Activated CD8-positive, alpha-beta memory T cell treated with anti-CD3 and anti-CD28 coated beads, Interleukin-2, amount 50 U/mL, for 4 hours (primary cell): ENCODE measurements at places on chromosomes 13 and 19.

- DNase-seq = no peak
Measured at GRCh38 chr19:44986389-44986788, 14.9 kb upstream of the RELB start.

- peak; percentile 61 for DNase-seq
Measured at GRCh38 chr19:45645631-45646344, 6.6 kb upstream of the EML2 start.

GRCh38 chr19:30167206-30167868, 204.8 kb upstream of the ZNF536 start:
- DNase-seq = no peak

DNA sequence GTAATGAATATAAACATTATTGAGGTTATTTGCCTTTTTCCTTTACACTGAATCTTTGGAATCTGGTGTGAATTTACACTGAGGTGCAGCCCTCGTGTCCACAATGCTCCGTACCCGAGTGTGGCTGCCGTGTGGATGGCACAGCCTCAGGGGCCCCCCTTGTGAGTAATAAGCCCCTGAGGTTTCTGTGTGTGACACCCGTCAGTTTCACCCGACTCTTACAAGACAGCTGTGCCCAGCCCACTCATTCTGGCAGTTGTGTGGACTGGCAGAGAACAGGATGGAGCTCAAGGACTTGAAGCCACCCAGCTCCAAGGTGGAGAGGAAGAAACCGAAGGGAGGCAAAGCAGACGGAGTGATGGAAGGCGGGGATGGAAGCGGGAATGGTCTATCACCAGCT, 7.8 kb downstream of the PROZ start:
- DNase-seq = no peak

DNA sequence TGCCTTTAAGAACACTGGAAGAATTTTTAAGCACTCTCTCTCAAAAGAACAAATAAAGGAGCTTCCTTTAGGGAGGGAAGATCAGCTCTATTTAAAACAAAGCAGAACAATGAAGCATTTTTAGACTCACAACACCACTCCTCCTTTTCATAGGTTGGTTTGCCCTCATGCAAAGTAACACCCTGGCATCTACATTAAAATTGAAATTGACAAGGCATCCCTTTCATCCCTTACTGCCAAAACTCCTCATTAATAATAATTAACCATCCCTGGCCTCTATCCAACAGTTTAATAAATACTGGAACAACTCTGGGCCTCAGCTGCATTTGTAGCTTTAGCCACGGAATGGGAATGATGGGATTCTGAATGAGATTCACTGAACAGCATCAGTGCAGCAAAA, 929.1 kb downstream of the PCDH9 start:
- DNase-seq = no peak

DNA sequence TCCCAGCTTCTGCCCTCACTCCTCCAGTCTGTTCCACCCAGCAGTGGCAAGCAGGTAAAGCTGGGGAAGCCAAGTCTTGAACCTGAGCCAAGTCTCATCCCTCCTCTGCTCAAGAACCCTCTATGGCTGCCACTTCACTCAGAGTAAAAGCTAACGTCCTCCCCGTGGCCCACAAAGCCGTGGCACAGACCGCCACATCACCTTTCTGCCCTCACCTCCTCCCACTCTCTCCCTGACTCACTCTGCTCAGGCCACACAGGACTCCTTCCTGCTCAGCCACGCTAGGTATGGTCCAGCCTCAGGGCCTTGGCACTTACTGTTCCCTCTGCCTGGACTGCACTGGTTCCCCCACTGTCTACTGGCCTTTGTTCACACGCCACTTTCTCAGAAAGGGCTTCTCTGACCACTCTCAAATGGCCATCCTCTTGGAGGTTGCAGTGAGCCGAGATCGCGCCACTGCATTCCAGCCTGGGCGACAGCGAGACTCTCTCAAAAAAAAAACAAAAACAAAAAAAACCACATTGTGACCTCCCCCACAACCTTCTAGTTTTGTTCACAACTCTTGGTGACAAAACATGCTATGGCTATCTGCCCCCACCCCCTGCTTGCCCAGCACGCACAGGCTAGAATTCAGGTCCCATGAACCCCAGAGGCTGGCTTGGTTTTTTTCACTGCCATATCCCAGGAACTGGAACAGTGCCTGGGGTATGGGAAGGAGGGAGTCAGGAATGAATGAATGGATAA, 15.8 kb downstream of the NDUFB7 start:
- no peak for DNase-seq

DNA sequence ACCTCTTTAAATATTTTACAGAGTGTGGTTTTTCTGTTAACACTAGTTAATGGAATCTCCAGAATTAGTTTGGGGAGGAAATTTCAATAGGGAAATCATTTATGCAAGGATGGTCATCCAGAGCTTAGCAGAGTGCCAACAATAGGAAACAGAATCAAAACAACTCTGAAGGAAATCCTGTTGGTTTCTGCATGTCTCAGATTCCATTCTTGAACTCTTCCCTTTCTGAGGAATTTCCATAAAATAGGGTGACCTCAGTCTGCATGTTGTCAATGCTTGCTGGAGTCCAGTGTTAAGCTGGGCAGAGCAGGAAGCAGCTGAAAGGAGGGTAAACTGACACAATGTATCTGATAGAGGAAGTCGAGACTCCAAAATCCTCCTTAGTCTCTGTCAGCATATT, 16.9 kb downstream of the CBY2 start:
- no peak for DNase-seq

DNA sequence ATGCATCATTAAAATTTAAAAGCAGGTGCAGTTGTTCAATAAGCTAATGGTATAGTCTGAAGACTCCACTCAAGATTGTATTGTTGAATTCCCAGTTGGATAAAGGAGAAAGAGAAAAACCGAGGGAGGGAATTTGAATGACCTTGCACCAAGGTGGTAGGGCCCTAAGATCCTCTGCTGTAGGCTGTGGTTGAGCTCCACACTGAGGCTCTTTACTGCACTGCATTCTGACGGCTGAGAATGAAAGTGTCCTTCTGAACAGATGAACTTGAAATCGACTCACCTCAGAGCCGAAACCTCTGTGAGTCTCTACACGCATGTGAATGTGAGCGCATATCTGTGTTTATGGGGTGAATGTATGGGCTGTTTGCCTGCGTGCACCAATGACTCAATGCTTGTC, 388.9 kb upstream of the DACH1 start:
- no peak for DNase-seq

GRCh38 chr19:50686310-50687032, 33.1 kb downstream of the SHANK1 start:
- DNase-seq = no peak

DNA sequence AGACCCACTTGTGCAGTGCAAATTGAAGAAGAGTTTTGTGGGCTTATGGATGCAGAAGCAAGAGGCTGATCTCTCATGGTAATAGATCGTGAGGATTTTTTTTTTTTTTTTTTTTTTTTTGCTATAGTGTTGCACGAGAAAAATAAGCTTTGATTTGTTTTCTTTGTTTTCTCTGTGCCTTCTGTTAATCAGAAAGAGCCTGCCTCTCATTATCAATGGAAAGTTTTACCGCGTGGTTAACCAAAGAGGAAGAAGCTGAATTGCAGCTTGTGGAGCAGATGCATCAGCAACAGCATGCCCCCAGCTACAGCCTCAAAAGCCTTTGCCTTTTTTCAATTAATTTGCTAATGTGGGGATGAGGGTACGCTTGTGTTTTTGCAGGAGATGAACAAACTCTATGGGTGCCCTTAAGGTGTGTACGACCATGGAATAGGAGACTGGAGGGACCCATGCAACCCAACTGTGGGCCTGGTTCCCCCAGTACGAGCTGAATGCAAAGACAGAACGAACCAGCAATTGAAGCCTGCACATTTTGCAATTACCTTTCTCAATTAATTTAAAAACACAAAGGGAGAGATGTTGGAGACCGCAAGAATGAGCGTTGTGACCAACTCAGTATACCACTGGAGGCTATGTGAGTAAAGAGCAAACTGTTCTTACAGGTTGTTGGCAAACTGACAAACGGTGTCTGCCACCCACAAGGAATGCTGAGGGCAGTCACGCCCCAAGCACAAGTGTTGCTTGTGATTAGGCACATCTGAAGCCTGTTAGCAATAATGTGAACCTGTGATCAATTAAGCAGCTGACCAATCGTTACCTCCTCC, 58.6 kb upstream of the SPRY2 start:
- DNase-seq = no peak

DNA sequence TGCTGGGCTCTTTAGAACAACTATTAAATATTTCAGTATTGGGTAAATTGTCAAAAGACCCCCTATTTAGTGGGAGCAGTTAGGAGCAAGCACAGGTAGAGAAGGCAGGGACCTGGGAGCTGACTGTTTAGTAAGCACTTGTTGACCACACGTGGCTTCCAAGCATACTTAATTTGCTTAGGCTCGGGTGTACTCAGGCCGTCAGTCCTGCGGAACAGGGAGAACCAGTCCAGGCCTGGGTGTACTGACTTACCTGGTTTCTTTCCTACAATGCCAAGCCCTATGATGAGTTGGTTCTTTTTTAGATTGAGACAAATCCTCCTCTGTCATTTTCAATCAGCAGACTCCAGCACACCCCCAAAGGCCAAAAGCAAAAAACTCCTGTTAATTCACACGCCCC, 90.0 kb downstream of the WDFY2 start:
- DNase-seq = no peak

- no peak for DNase-seq
Measured at GRCh38 chr13:99043831-99044231, 66.0 kb upstream of the DOCK9 start.
